ENCODE measurements at places on chromosomes 11 and 22.
A peak's percentile ranks its signal among the peaks of the same experiment; 100 is the strongest.

GRCh38 chr11:60838132-60838531 lies 3.8 kb upstream of the CCDC86 start:
- DNase-seq: no peak

GRCh38 chr11:65338676-65339075 lies 5.0 kb downstream of the DPF2 start:
- DNase-seq: no peak

DNA sequence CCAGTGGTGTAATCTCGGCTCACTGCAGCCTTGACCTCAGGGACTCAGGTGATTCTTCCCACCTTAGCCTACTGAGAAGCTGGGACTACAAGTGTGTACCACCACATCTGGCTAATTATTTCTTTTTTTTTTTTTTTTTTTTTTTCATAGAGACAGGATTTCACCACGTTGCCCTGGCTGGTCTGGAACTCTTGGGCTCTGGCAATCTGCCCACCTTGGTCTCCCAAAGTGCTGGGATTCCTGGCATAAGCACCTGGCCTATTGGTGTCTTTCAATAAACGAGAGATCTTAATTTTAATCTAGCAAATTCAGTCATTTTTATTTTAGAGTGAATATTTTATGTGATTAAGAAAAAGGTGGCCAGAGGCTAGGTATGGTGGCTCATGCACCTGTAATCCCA lies 40.1 kb downstream of the DGCR2 start:
- DNase-seq: no peak

DNA sequence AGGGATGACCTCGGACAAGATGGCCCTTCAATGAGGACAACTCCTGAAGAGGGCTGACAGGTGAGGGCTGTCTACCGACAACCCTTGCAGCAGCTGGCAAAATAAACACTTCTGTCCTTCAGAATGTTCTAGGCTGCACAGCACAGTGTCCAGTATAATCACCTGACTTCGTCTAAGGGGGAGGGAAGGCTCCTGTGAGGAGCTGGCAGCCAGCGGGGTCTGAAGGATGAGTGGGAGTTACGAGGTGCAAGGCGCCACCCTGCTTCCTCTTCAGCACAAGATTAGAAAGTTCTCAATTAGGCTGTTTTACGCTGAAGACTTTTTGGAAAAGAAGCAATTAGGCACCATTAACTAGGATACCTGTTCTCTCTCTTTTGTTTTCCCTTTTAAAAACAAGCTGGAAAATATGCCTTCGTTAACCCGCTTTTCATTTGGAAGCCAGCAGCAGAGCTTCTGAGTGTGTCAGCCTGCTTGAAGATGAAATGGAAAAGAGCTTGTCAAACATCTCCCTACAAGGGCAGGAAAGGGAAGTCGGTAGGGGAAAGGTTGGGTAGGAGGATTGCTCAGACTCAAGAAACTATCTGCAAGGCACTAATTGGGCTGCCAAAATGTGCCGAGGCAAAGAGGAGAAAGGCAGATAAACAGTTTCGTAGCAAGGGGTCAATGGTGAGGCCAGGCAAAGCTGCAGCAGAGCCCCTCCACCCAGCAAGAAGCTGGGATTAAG lies 592.2 kb upstream of the CADM1 start:
- DNase-seq: no peak

DNA sequence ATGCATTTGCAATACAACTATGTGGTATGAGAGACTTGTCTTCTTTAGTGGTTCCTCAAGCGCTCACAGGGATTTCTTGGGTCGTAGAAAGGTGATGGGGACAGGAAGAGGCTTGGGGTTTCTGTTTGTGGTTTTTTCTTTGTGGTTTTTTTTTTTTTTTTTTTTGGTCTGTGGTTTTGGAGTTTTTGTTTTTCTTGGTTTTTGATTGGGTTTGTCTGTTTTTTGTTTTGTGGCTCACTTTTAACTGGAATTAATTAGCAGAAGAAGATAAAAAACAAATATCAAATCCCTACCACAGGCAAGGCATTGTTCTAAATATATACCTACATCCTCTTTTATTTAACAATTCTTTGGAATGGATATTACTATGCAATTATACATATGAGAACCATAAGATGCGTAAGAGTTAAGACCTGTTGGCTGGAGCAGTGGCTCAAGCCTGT lies 5.5 kb downstream of the TTC28 start:
- DNase-seq: peak; percentile 48

DNA sequence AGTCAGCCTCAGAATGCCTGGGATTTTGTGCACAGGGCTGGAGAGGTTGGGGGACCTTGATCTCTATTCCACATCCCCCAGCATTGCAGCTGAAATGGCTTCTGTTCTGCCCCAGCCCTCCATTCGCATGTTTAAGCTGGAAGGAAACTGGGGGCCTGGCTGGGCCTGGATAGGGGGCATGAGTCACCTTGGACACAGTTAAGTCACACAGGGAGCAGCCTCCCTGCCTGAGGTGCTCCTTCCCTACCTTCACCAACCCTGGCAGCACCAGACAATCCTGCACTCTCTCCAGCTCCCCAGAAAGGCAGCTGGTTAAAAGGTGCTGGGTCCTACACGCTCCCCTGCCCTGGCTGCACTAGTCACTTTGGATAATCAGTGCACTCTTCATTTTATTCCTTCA lies 763 bp downstream of the SMIM45 start:
- no peak for DNase-seq

GRCh38 chr11:94151903-94152677 lies 23.4 kb downstream of the PANX1 start:
- DNase-seq: peak; percentile 50

GRCh38 chr22:49523374-49524008 lies 304.2 kb downstream of the BRD1 start:
- DNase-seq: no peak

- no peak for DNase-seq
Observed at GRCh38 chr11:111624608-111625007, 22.4 kb downstream of the SIK2 start.

GRCh38 chr11:23569547-23569946 lies 709.3 kb upstream of the CCDC179 start:
- no peak for DNase-seq

GRCh38 chr11:95832763-95833162 lies 42.5 kb downstream of the CEP57 start:
- no peak for DNase-seq

GRCh38 chr11:78319453-78319955 lies 98.1 kb downstream of the GAB2 start:
- DNase-seq: no peak

DNA sequence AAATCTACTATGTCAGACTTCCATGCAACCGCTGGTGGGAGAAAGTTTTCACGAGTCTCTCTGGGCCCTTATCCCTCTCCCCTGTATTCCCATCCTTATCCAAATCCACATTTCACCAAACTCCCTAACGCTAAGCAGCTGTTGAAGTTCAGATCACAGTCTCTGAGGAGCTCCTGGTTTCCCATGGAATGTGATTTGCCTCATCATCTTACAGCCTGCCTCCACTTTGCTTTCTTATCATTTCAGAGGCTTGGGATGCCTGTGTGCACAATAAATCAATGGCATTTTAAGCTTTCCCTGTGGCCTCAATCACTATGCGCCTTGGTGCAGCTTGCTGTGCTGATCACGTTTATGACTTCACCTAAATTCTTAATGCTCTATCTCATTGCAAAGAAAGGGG lies 352.4 kb upstream of the FAT3 start:
- DNase-seq: no peak

DNA sequence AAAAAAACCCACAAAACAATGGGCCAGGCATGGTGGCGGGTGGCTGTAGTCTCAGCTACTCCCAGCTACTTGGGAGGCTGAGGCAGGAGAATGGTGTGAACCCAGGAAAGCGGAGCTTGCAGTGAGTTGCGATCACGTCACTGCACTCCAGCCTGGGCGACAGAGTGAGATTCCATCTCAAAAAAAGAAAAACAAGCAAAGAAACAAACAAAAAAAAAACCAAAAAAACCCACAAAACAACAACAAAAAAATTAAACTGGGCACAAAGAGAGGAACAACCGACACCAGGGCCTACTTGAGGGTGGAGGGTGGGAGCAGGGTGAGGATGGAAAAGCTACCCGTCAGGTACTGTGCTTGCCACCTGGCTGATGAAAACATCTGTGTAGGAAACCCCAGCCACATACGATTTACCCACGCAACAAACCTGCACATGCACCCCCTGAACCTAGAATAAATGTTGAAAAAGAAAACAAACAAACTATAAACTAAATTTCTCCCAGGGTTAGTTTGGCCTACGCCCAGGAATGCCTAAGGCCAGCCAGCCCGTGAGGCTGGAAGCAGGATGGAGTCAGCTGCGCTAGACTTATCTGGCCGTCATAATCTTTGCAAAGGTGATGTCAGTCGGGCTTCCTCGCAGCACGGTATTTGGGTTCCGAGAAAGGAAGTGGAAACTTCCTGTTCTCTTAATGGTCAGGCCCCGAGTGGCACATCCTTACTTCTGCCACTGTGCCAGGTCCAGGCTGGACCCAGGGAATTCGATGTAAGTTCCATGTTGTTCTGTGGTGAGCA lies 21.9 kb upstream of the CYB5R3 start:
- peak; percentile 12 for DNase-seq

DNA sequence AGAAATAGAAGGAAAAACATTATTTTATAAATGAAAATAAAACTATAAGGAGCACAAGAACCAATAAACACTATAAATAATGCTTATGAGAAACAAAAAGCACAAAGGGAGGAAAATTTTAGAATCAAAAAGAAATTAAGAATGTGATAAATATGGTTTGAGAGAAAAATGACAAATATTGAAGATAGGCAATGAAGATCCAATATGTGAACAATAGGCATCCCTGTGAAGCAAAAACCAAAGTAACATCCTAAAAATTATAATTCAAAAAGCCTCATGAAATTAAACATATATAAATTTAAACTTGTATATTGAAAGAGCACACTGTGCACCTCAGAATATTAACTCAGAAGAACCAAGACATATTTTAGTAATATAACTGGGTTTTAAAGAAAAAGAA lies 216.2 kb downstream of the GRIK4 start:
- no peak for DNase-seq

DNA sequence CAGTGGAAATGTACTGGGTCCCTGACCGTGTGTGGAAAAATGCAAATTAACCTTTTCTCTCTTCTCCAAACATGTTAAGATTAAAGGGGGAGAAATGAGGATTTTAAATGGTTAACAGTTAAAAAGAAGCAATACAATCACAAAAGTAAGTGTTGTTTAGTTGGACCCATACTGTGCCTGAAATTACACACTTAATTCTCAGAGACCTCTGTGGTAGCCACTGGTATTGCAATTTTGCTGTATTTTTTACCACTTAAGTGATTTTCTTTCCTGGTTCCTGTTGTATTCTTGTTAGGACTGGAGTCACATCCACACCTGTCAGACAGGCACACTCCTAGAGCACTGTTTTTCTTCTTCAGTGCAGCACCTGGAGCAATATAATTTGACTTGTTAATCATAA lies 179.6 kb upstream of the PDGFD start:
- no peak for DNase-seq

GRCh38 chr11:63851364-63851763 lies 12.5 kb downstream of the MARK2 start:
- DNase-seq: no peak

GRCh38 chr11:17906436-17906835 lies 106.4 kb downstream of the SERGEF start:
- DNase-seq: peak; percentile 13

GRCh38 chr11:78460471-78460870 lies 42.9 kb upstream of the GAB2 start:
- DNase-seq: no peak

DNA sequence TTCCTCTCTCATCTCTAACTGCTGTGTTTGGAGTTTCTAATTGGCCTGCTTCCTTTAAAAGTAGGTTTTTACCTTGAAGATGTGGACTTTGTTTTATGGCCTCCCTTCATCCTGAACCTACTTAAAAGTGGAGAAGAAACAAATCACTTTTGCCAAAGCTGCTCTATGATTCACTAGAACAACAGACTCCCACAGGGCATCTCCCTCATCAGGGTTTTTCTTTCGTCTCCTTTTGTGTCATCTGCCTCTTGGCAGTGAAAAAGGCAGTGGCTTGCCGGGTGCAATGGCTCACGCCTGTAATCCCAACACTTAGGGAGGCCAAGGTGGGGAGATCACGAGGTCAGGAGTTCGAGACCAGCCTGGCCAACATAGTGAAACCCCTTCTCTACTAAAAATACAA lies 186.6 kb upstream of the MTNR1B start:
- DNase-seq: no peak

- no peak for DNase-seq
Observed at GRCh38 chr22:16965083-16965482, 42.9 kb downstream of the GAB4 start.

GRCh38 chr22:43479962-43480361 lies 68.1 kb downstream of the MPPED1 start:
- DNase-seq: no peak

GRCh38 chr11:38593649-38594048 lies 1995.6 kb upstream of the RAG2 start:
- DNase-seq: no peak

- DNase-seq: no peak
Observed at GRCh38 chr11:61626580-61627380, 45.9 kb upstream of the SYT7 start.

DNA sequence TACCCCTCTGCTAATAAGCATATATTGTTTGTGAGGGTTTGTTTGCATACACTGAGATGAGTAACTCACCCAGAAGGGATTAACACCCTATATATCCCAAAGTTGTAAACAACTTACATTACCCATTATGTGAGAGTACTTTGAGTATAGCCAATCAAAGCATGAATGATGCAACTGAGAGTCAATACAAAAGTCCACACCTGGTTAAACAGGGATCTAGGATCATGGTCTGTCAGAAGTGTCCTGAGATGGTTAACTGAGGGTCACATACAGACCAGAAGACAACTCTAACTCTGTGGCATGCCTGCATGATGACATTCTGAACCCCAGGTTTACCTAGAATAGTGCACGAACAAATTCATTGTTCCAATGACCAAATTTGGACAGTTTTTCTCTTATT lies 17.4 kb upstream of the OR10A5 start:
- DNase-seq: no peak

- DNase-seq: no peak
Observed at GRCh38 chr11:17259519-17259918, 17.0 kb upstream of the NUCB2 start.

- DNase-seq: no peak
Observed at GRCh38 chr22:44848791-44849420, 96.5 kb downstream of the ARHGAP8 start.

DNA sequence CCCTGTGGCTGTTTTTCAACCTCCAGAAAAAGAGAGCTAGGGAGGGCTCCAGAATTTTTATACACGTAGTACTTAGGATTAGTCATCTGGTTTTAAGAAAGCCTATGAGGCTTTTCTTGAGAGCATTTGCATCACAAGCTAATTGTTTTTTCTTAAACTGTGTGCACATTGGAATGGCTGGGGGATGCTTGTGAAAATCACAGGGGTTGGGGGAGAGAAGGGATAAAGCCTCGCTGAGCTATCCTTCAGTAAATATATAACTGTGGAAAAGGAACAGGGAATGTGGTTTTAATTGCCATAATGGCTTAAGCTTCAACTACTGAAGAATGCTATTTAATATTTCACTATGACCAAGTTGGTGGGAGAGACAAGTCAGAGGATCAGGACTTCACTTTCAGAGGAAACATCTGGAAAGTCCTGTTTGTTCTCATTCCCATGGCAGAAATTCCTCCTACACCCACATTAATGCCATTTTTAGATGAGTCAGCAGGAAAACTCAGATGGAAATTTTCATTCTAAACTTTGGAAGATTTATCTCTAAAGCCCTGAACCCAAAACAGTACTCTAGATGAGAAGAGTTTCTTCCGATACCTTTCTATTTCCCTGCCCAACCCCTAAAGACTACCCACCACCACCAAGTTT lies 591.3 kb downstream of the LRRC4C start:
- DNase-seq: no peak
